Stimulated activated CD4-positive, alpha-beta T cell treated with anti-CD3 and anti-CD28 coated beads, TNF-alpha, amount 100 ng/mL, for 24 hours (primary cell): ENCODE measurements at places on chromosomes 7 and 10.
A peak's percentile ranks its signal among the peaks of the same experiment; 100 is the strongest.

GRCh38 chr10:77641788-77642397, 4.3 kb upstream of the KCNMA1 start:
- DNase-seq: peak; percentile 19

GRCh38 chr7:128063088-128063487, 31.9 kb upstream of the LRRC4 start:
- no peak for DNase-seq

- peak; percentile 26 for DNase-seq
These were observed 22.1 kb upstream of the CARD11 start for GRCh38 chr7:3065724-3066143.

DNA sequence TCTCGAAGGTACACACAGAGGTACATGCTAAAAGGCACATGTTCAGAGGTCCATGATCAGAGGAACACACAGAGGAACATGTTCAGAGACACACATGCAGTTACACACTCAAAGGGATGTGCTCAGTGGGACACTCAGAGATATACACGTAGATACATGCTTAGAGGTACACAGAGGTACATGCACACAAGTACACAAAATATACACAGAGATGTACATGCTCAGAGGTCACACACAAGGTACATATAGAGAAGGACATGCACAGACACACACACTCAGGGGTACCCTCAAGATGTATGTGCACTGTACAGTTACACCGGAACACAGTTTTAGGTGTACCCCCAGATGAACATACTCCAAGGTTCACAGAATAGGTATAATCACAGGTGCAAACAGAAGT, 18.8 kb downstream of the NPC1L1 start:
- DNase-seq: no peak

DNA sequence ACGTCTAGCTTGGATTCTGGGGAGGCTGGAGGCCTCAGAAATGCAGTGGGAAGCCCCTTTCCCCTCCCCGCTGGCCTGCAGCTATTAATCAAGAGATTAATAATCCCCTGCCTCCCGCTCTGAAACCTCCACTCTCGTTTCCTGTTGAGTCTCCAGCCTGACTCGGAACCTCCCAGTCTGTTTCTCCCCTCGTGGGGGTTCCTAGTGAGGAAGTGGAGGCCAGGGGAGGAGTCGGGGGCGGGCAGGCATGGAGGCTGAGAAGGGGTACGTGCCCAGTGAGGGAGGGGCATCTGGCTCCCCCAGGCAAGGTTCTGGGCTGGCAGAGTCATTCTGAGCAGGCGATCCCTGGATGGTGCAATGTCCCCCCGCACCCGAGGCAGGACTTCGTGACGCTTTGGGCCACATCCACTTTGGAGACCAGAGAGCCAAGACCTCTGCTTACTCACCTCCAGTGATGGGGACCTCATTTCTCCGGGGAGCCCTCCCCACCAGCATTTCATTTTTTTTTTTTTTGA, 73.6 kb downstream of the COL26A1 start:
- no peak for DNase-seq

- no peak for DNase-seq
These were observed 788 bp upstream of the CACNA2D1 start for GRCh38 chr7:82444220-82444909.

GRCh38 chr7:135509589-135509838, 388 bp downstream of the CNOT4 start:
- DNase-seq: no peak

DNA sequence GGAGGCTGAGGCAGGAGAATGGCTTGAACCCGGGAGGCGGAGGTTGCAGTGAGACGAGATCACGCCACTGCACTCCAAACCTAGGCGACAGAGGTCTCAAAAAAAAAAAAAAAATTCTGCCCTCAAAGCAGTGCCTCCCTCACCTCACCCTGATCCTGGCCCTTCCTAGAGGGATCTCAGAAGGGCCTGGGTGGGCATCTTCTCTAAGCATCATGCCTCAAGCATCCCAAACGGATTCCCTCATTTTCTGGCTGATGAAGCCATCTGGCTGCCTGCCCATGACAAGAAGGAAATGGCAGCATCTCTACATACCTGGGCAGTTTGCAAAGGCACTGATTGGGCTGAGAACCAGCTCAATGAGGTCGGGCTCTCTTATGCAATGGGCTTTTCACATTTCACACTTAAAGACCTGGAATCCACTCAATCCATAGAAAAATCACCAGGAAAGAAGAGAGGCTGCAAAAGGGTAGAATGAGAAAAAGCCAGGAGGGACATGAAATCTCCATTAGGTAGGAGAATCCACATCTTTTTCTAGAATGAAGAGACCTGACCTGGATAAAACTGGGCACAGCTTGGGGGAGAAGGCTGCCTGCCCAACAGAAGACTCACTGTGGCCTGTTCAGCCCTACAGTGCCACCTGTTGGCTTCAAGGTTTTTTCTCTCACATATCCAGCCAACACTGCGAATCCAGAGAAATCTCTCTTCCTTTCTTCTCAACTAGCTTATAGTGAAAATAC, 48.1 kb downstream of the PDLIM1 start:
- DNase-seq: no peak

DNA sequence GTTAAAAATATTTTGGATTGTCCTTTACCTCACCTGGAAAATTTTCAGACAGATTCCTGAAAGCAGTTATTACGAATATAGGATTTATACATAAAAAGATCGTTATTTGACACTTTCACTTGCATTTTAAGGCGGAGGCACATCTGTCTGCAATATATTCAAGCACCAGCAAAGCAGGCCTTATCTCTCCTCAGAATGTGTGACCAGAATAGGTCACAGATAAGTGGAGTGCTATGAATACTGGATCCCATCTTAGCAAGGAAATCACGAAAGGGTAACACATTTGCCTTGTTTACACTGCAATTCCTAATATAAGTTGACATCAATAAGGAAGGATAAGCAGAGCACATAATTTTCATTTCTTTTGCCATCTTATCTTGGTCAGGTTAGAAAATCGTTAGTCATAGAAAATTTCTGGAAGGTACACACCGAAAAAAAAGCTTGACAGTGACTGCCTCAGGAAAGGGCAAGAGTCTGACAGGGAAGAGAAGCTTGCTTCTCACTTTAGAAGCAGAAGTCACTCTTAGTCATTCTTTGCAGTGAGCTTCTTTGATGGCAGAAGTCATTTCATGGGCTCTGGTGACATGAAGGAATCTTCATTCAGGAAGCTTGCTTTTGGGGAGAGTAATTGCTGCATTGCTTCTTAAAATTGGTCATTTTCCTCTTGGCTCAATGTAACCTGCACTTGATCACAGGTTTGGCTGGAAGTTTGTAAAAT, 98.1 kb upstream of the STK17A start:
- DNase-seq: no peak

DNA sequence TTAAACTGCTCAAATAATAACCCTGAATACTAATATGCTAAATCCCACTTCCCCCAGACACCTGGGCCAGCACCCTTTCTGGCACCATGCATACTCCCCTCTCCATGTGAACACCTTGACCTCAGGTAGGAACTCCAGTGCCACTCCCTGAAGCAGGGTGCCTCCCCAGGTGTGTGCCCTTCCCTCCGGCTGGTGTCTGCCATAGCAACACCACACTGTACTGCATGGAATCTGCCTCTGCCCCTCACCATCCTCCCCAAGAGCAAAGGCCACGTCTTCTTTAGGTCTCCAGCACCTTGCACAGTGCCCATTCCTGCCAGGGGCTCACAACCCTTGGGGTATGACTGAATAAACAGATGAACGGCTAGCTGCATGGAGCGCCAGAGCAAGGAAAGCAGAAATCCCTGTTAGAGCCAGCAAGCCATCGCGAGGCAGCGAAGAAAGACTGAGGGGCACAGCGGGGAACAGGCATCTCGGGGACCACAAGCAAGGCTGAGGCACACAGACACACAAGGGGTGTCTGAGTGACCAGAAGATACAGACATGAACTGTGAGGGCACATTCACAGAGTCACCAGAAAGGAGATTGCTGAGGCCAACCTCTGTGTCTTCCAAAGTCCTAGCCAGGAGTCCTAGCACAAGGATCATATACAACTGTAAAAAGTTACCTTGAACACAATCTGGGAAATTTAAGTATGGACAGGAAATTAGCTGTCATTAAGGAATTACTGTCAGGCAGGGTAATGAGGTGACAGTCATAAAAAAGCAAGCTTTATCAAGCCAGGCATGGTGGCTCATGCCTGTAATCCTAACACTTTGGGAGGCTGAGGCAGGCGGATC, 25.7 kb downstream of the COBL start:
- DNase-seq: no peak

DNA sequence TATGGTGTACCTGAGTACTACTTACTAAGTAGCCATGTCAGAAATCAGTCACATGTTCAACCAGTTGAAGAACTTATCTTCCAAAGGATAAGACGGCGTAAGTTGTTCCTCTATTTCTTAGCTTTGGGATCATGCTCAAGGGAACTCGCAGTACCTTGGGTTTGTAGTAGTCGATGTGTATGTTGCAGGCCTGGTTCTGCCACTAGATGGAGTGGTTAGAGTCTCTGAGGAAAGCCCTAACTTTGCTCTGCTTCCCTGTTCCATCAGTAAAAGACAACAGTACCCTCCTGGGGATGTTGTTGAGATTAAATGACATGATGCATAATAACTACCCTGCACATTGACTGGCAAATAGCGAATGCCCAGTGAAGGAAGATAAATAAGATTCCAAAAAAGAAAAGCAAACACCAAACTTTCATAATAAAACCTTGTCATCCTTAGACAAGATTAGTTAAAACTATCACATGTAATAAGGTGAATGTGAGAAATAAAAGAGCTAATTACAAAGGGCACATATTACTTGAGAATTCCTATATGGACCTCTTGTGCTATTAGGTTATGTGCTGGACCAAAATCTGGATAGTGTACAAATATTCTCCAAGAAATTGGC, 165.9 kb downstream of the ABCA13 start:
- DNase-seq: no peak

- DNase-seq: no peak
These were observed 20.1 kb downstream of the ITGB1 start for GRCh38 chr10:32937911-32938424.

GRCh38 chr7:132773527-132773956, 197.3 kb upstream of the PLXNA4 start:
- DNase-seq: no peak
